ENCODE measurements at places on chromosomes 1 and 21. TPM values are rescaled to one million over a fixed set of nuclear protein-coding genes. Genes with fewer than 3 reads are reported as not detected.

DNA sequence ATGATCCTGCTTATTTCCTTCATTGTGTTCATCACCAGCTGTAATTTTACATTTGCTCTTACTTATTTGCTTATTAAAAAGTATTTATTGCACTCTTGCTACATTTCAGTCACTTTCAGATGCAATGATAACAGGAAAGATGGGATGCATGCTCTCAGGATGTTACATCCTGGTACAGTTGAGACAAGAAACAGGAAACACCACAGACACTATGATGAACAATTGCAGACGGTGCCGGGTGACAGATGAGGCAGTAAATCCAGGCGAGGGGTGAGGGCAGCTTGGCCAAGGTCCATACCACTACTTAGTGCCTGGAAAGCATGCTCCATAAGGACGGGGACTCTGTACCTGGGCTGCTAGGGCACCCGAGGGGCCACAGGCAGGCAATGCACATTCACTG is 156.6 kb upstream of the RAB4A start:
- DNase-seq = no peak

DNA sequence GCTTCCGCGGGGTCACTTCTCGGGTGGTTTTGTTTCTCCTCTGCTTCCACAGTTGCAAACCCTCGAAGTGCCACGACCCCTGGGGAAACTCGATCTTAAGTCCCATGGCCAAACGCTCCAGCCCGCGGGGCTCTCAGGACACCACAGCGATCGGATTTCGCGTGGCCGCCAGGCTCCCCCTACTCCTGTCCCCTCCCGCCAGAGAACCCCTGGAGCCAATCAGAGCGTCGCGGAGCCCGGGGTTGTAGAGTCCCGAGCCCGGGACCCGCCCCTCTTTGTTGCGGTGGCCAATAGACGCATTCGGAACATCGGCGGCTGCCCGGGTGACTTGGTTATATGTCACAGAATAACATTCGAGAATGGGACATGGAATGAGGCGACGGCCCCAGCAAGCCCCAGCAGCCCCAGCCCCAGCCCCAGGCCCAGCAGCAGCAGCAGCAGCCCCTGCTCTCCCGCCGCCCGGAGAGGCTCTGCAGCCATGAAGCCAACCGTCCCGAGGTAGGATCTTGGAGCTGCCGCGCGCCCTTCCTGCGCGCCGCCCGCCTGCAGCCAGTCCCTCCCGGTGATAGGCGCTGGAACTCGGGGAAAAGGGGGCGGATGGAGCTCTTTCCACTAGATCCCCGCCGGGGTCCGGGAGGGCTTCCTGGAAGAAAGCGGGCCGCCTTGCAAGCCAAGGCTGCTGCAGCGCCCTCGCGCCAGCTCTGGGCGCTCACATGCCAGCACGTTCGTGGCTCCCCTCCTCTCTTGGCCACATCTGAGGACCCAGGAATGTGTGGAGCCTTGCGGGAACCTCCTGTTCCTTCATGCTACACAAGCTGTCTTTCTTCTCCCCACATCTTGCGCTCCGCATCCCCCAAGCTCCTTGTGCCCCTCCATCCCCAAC is at the start of gene VASH2:
TSS of gene VASH2 (plus strand) at position 299 of the 883 bp plus-strand sequence. CDS start 1,002 bp downstream, outside the sequence.
- DNase-seq = peak; percentile 89

DNA sequence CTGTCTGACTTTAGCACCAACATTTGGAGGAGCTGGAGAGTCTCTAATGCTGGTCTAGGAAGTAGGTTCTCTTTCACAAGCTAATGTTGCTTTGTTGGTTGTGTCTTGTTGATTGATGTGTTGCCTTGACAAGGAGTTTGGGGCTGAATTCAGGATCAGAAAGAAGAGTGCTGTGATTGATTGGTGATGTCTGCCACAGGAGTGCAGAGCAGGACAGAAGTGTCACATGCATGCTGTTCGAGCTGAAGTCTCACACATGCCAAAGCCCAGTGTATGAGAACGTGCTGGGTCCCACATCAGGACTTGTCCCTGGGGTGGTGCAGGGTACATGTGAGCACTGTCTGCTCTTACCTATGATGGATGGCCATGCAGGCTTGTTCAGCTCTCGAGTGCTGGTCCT is 694.4 kb downstream of the MATN1 start:
- peak; percentile 43 for DNase-seq

- no peak for DNase-seq
Observed at GRCh38 chr1:1239227-1239613, 7.2 kb downstream of the B3GALT6 start.

GRCh38 chr1:12480748-12481362 is 137.2 kb downstream of the DHRS3 start:
- no peak for DNase-seq

GRCh38 chr1:15148004-15148403 is 5.5 kb upstream of the TMEM51 start:
- no peak for DNase-seq

DNA sequence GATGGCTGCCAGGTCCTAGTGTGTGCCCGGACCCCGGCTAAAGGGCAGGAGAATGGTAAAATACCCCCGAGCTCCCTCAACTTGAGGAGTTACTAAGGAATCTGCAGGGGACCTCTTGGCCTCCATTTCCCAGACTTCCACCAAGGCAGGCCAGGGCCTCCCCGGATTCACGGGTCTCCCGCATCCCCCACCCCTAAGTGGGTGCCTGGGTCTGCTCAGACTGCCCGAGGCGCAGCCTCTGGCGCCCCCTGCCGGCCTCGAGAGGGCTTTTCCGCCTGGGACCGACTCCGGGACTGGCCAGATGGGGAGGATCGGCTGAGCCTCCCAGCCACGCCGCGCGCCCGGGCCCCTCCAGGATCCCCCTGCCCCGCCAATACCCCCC is 1.7 kb downstream of the PLEKHG5 start:
- DNase-seq = peak; percentile 71

DNA sequence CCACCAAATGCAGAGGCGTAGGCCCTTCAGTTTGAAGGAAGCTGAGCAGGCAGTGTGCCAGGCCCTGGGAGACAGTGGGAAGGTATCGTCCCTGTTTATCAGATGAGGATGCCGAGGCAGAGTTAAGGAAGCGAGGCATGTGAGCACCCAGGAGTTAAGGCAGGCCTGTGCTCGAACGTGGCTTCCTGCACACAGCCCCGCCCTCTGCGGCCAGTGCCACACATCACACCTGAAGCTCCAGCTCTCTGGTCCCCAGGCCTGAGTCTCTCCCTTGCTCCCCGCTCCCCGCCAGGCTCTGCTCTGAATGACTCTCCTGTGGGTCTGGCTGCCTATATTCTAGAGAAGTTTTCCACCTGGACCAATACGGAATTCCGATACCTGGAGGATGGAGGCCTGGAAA is 32.1 kb downstream of the EPHX1 start:
- no peak for DNase-seq

ATAD3B gene
- 2.7 TPM for total RNA-seq

KCNN3 gene
- total RNA-seq = 3.9 TPM

Measured in right atrium auricular region (tissue), 2 donors.